ENCODE measurements at places on chromosomes 4 and X. TPM values are rescaled to one million over a fixed set of nuclear protein-coding genes. Genes with fewer than 3 reads are reported as not detected.

Gene ATP7A
- 13.3 TPM for total RNA-seq

Gene ITM2A
- 185 TPM for total RNA-seq

DNA sequence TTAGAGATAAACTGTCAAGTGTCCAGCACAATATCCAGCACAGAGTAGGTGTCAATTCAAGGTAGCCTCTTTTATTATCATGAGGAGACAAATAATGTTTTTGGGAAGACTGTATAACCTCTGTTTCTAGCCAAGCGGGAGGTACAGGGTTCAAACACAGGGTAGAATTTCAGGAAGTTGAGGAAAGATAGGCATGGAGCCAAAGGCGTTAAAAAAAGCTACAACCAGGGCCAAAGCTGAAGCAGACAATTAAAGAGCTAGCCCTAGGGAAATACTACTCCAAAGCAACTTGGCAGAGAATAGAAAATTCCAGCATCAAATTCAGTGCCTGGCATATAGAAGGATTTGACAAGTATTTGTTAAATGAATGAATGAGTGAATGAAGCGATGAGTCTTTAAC lies 40.0 kb upstream of the CASK start:
- DNase-seq: no peak

DNA sequence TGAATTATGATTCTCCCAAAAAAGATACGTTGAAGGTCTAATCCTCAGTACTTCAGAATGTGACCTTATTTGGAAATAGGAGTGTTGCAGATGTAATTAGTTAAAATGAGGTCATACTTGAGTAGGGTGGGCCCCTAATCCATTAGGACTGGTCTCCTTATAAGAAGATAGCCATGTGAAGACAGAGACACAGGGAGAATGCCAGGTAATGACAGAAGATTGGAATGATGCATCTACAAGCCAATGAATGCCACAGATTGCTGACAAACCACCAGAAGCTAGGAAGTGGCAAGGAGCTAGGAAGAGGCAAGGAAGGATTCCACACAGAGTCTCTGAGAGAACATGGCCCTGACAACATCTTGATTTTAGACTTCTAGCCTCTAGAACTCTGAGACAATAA lies 7.4 kb upstream of the RPS6KA3 start:
- DNase-seq: no peak

GRCh38 chr4:39802005-39802404 lies 104.1 kb downstream of the UBE2K start:
- DNase-seq: no peak
